Suprapubic skin (tissue), 4 donors: ENCODE measurements at places on chromosomes 2 and 18. TPM values are rescaled to one million over a fixed set of nuclear protein-coding genes. Genes with fewer than 3 reads are reported as not detected.
A peak's percentile ranks its signal among the peaks of the same experiment; 100 is the strongest.

- H3K4me1 ChIP-seq, result peaks cover 9% of the 10 kb centered on the region
- H3K4me3 ChIP-seq, result no peak overlapping the region
- no peak for DNase-seq
- H3K27ac ChIP-seq, result no peak overlapping the region
These were observed 102.2 kb upstream of the KCTD1 start for GRCh38 chr18:26650310-26651268.

SLC16A14 gene
- total RNA-seq, result 13.0 TPM

DNA sequence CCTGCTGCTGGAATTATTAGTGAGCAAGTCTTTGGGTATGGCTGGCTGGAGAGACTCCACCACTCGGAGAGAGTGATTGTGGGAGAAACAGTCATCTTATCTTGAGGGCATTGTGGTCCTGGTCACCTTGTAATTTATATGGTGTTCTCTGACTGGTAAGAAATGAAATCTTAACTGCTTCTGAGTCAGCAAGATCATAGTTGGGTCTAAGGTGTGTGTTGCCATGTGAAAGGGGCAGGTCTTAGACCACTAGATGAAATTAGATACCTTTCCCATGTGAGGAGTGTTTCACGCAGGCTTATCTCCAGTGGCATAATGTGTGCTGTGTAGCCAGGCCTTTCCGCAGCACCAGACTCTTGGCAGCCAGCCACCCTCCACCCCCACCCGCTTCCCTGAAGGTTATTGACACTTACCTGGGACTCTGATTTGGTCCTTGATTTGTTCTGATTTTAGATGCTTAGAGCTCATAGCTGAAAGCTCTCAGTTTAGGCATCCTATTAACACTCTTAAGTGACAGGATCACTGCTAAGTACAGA is 7.7 kb downstream of the MAPRE3 start:
- DNase-seq, result no peak
- no peaks in the 10 kb centered on the region for H3K36me3 ChIP-seq
- peaks cover 24% of the 10 kb centered on the region for H3K4me1 ChIP-seq
- no peak overlapping the region for H3K4me3 ChIP-seq

- no peak overlapping the region for H3K27ac ChIP-seq
- no peaks in the 10 kb centered on the region for H3K27me3 ChIP-seq
- H3K4me3 ChIP-seq, result no peak overlapping the region
These were observed 68.4 kb upstream of the RTN4 start for GRCh38 chr2:55118643-55119083.

GRCh38 chr2:28565033-28565432 is 69.2 kb downstream of the PLB1 start:
- H3K27me3 ChIP-seq, result no peaks in the 10 kb centered on the region
- peak; percentile 51 for DNase-seq
- peak overlapping the region; percentile 10 for H3K27ac ChIP-seq
- H3K4me3 ChIP-seq, result no peak overlapping the region
- no peaks in the 10 kb centered on the region for H3K36me3 ChIP-seq

DNA sequence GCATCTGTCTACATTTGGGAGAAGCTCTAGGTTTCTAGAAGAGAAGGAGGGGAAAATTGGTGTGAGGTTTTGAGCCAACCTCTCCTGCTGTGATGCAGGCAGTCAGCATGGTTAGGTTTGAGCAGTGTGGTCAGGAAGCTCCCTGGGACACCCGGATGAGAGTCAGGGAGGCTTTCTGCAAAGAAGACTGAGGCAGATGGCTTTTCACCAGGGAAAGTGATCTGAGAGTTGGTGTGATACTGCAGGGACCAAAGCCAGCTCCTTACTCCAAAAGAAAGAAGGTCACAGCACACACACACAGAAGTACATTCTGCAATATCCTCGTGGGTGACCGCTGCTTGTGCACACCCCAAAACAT is 75.8 kb upstream of the BCL11A start:
- no peak overlapping the region for H3K27ac ChIP-seq
- H3K4me1 ChIP-seq, result no peaks in the 10 kb centered on the region
- H3K36me3 ChIP-seq, result no peaks in the 10 kb centered on the region
- DNase-seq, result no peak
- H3K4me3 ChIP-seq, result no peak overlapping the region

DSG2 gene
- total RNA-seq, result 28.7 TPM

- peaks cover 23% of the 10 kb centered on the region for H3K36me3 ChIP-seq
- peaks cover 2% of the 10 kb centered on the region for H3K4me1 ChIP-seq
- H3K4me3 ChIP-seq, result no peak overlapping the region
- DNase-seq, result no peak
These were observed 6.7 kb downstream of the SFTPB start for GRCh38 chr2:85661139-85661858.

DNA sequence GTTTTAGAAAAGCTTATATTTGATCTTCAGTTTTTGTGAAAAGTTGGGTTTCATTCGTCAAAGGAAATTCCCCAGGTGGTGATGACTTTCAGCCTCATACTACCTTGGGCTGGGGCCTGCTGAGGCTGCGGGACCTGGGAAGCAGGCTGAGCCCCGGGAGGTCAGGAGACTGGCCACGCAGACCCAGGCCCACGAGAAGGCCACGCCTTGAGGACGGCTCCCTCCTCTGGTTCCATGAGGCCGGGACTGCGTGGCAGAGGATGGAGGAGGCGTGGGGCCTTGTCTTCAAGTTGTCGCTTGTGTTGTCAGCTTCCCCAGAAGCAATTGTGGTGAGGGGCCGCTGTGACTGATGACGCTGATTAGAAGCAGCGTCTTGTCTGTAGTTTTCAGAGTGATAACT is 11.8 kb downstream of the CNDP2 start:
- no peaks in the 10 kb centered on the region for H3K27me3 ChIP-seq
- peaks cover 94% of the 10 kb centered on the region for H3K36me3 ChIP-seq
- DNase-seq, result no peak
- H3K4me3 ChIP-seq, result no peak overlapping the region
- H3K27ac ChIP-seq, result no peak overlapping the region

DNA sequence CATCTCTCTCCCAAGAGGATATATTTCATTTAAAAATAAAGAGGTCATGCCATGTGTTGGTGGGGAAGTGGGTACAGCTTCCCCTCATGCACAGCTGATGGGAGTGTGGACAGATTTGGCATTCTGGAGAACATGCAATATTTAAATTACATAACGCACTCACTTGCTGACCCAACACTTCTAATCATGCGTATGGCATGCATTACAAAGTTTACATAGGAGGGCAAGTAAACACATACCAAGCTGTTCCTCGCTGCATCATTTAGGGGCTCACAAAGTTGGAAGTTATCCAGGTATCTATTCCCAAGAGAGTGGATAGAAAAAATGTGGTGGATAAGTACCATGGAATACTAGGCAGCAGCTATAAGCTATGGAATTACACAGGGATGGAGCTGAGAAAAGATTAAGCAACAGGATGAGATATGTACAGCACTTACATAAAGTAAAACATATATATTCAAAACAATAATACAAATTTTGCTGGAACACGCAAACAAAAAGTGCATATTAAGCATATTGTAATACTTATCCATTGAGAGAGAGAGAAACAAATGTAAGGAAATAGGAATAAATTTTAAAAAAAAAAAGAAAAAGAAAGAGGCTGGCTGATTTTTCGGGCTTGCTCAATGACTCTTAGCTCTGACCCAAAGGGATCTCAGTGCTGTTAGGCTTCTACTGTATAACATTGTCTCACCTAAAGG is 11.0 kb downstream of the CYP1B1 start:
- no peaks in the 10 kb centered on the region for H3K27me3 ChIP-seq
- no peak overlapping the region for H3K27ac ChIP-seq
- no peak overlapping the region for H3K4me3 ChIP-seq
- no peak for DNase-seq

GRCh38 chr18:70181015-70181414 is 24.5 kb downstream of the RTTN start:
- no peak overlapping the region for H3K27ac ChIP-seq
- no peak for DNase-seq
- no peaks in the 10 kb centered on the region for H3K4me1 ChIP-seq
- H3K36me3 ChIP-seq, result peaks cover 17% of the 10 kb centered on the region

SULT1C2 gene
- not detected for total RNA-seq

- no peak for DNase-seq
- no peaks in the 10 kb centered on the region for H3K4me1 ChIP-seq
- no peaks in the 10 kb centered on the region for H3K27me3 ChIP-seq
- no peaks in the 10 kb centered on the region for H3K36me3 ChIP-seq
- H3K27ac ChIP-seq, result no peak overlapping the region
These were observed 267.6 kb downstream of the GBX2 start for GRCh38 chr2:235900631-235901030.

CLK1 gene
- total RNA-seq, result 61.0 TPM

DNA sequence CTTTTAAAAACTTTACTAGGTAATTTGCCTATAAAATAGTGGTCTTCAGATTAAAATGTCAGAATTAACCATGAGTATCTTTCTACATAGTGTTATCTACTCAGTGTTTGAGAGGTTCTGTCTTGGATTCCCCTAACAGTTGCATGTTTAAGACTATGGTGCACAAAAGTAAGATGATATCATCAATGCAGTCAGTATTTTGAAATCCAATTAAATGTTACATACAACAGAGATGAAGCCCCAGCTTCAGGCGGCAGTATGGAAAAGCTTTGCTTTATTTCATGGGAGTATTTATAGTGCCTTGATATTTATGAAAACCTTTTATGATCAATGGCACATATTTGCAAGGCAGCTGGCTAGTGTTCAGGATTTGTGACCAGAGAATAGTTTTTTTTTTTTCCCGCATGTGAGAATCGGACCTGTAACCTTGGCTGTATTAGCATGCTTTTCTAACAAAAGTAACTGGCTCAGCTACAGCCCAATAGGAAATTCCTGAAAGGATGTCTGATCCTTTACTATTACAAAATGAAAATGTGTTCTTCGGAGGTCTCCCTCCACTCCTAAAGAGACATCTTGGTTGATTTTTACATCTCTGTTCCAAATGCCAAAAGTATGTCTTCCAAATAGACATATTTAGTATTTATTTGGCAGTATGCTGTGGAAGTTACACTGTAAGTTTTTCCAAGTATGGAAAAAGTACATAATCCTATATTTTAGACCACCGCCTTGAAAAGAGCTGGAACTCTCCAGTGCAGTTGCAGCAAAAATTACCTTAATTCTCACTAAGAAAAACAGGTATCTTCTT is 319.3 kb upstream of the UBE2E3 start:
- no peak for DNase-seq
- H3K4me3 ChIP-seq, result no peak overlapping the region
- no peak overlapping the region for H3K27ac ChIP-seq
- no peaks in the 10 kb centered on the region for H3K27me3 ChIP-seq
- H3K36me3 ChIP-seq, result no peaks in the 10 kb centered on the region

DNA sequence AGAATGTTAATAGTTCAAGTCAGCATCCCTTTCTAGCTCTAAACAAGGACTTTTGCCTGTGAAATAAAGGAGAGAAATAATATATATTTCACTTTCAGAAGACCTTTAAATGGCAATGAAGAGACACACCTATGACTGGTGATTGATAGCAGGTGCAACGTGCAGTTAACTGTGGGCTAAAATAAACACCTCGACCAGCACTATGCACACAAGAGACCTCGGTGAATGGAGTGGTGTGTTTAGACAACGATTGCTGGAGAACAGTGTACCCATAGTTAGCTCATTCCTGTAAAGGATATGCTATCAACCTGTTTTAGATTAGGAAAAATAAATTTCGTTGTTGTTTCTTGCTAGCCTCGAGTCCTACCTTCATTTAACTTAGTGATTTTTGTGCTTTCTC is 143.4 kb downstream of the NR4A2 start:
- H3K36me3 ChIP-seq, result no peaks in the 10 kb centered on the region
- H3K27ac ChIP-seq, result no peak overlapping the region
- no peaks in the 10 kb centered on the region for H3K27me3 ChIP-seq
- no peak overlapping the region for H3K4me3 ChIP-seq
- no peaks in the 10 kb centered on the region for H3K4me1 ChIP-seq

DNA sequence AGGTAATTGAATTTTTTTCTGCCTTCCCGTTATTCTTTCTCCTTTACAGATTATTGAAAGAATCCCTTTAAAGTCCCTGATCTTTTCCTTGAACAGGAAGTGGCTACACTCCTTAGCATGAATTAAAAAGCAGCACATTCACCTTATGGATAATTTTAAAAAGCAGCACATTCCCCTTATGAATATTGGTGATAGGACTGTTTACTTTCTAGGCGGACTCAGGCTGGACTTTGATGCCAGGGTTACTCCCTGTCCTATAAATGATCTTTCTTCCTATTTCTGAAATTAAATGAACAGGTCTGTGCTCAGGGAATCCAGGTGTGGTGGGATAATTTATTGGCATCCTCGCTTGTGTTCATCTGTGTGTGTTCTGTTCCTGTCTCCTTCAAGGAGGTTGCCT is 226.0 kb downstream of the DCDC2C start:
- no peak for DNase-seq
- H3K4me3 ChIP-seq, result no peak overlapping the region
- H3K36me3 ChIP-seq, result no peaks in the 10 kb centered on the region
- no peaks in the 10 kb centered on the region for H3K4me1 ChIP-seq

GRCh38 chr2:8576525-8577167 is 105.2 kb upstream of the ID2 start:
- H3K36me3 ChIP-seq, result no peaks in the 10 kb centered on the region
- DNase-seq, result no peak
- H3K27ac ChIP-seq, result no peak overlapping the region
- H3K4me3 ChIP-seq, result no peak overlapping the region
- no peaks in the 10 kb centered on the region for H3K27me3 ChIP-seq
- H3K4me1 ChIP-seq, result peaks cover 25% of the 10 kb centered on the region

DNA sequence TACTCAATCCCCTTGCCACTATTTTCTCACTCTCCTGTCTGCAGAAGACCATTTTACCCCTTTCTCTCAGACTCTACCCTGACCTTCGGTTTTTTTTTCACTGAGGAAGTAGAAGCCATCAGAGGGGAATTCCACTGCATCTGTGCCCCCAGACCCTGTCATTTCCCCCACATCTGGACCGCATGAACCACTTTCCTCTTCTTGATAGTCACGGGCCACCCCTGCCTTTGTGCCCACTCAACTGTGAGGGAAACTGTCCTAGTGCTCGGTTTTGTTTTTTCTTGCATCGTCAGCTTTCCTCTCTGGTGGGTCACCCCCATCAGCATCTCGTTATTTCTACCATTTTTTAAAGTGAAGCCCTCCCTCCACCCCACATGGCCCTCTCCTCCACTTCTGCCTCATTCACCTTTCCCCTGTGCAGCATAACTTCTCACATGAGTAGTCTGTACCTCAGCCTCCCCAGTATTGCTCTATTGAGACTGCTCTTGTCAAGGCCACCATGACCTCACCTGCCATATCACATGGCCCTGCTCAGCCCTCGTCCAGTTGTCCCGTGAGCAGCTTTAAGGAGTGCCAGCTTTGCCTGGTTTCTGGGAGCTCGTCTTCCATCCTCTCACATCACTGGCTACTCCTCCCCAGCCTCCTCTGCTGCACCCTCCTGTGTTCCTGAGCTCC is 32.4 kb downstream of the TMEM87B start:
- no peaks in the 10 kb centered on the region for H3K4me1 ChIP-seq
- H3K36me3 ChIP-seq, result peaks cover 87% of the 10 kb centered on the region
- H3K27ac ChIP-seq, result no peak overlapping the region
- no peak overlapping the region for H3K4me3 ChIP-seq

PDE11A gene
- 0.30 TPM for total RNA-seq

GRCh38 chr2:176573612-176574483 is 304.6 kb downstream of the MTX2 start:
- H3K27me3 ChIP-seq, result no peaks in the 10 kb centered on the region
- no peak overlapping the region for H3K4me3 ChIP-seq
- no peak for DNase-seq
- no peak overlapping the region for H3K27ac ChIP-seq
